GM13977 (cell line): ENCODE measurements at places on chromosomes 13 and 19.
A peak's percentile ranks its signal among the peaks of the same experiment; 100 is the strongest.

DNA sequence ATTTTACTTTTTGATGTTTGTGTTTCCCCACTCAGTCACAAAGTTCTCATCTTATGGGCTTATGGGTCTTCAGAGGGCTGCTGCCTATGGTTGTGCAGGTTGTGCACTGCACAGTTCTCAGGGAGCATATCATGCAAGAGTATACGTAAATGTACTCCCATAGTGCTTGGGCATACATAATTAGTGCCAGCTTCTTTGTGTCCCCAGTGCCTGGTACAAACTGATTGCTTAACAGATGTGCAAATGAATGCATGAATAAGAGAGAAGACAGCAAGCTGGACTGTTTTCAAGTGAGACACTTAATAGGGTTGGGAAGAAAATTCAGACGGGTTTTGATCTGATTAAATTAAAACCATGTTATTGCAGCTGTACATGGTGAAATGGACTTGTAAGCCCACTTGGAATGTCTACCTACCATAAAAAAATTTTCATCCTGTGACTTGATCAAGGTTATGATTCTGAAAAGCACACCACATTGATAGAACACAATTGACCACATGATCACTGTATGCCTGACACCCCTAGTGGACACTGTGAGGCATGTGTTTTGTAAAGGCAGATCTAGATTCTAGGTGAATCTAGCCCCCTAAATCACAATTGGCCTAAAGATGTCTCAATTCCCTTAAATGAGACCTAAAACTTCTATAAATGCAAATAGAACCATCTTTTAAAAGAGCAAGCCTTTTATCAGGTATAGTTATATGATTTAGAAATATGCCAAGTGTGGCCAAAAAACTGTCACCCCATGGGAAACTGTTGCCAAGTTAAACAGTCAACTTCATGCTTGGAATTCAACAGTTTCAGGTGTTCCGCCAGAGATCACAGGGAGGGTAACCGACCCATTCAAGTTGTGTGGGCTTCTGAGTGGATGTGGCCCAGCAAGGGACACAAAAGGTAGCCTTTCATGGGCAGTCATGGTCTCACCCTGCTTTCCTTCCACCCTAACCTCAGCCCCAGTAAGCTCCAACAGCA, 27.9 kb downstream of the FAM124A start:
- DNase-seq: peak; percentile 64

DNA sequence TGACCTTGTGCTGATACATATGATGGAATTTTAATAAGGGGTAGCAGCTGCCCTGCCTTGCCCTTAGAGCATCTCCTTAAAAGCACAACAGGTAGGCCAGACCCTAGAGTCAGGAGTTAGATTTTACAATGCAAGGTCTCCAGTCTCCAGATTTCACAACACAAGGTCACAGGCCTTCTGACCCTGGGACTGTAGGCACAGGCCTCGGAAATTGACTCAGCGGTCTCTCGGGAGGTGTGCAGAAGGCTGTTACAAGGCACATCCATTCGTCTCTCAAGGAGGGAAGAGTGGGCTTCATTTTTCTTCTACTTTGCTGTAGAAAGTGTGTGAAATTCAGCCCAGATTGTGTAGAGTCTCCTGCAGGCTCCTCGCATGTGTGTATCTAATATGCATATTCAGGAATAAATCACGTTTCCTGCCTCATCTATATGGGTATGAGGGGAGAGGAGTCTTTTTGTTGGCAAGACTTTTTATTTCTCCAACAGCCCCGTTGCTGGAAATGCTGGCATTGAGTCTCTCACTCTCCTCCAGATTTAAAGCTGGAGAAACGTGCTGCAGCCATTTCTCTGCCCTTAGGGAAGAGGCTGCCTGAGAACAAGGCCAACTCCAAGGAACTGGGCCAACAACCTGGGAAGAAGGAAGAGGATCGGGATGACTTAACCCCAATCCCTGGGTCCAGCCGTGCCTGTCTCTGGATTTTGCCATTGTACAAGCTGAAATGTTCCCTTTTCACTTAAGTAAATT, 24.5 kb downstream of the UQCRFS1 start:
- no peak for DNase-seq

DNA sequence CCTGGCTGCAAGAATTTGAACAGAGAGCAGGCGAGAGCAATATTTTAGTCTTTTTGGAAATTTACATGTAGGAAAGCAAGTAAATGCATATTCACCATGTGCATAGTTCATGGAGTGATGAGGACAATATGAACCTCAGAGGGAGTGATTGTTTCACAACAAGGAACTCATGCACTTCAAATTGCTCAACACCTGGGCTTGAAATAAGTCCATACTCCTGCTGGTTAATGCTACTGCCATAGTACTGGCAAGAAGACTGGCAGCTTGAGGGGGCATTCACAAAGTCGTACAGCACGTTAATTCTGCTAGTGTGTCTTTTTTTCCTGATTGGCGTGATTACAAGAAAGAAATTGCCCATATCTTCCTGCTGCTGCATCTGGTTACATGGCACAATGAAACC, 267.6 kb downstream of the PCDH17 start:
- DNase-seq: no peak

DNA sequence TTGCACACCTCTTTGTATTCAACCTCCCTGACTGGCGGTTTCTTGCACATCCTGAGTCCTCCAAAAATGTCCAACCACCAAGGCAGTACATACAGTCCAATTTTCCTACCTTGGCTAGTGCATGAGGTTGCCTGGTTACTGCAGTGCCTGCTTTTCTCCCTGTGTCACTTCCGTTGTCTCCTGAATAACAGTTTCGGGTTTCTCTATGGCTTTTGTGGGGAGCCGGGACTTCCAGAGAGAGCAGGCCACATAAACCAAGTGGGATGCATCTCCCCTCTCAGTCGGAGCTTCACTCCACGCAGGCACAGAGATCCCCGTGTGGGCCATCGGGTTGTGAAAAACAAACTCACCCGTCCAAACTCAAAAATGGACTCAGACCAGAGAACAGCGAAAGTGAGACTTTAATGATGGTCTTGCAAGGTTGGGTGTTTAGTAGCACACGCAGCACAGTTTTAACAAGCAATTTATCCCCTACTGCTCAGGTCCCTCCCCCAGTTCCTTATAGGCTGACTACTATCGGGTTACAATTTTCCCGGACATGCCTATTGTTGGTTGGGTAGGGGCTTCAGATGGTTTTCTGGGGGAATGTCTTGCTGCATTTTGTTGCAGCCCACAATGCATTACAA, 173.1 kb downstream of the POU4F1 start:
- no peak for DNase-seq

DNA sequence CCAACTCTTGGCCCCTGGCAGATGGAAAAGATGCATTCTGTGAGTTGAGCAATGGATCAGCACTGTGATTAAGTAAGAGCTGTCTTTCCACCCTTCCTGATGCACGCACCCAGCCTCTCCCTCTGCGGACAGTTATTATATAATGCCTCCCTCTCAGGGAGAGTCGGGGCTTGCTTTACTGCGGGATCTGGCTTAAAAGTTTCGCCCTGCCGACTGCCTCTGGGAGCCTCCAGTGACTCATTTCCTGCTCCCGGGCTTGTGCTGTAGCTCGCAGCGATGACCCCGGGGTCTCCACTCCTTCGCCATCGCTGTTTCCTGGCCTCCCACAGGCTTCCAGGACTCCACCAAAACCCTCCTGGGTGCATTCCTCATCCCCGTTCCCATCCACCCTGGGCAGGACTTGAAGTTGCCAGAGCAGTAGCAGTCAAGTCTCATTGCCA, 107.4 kb upstream of the SLC7A1 start:
- DNase-seq: no peak

DNA sequence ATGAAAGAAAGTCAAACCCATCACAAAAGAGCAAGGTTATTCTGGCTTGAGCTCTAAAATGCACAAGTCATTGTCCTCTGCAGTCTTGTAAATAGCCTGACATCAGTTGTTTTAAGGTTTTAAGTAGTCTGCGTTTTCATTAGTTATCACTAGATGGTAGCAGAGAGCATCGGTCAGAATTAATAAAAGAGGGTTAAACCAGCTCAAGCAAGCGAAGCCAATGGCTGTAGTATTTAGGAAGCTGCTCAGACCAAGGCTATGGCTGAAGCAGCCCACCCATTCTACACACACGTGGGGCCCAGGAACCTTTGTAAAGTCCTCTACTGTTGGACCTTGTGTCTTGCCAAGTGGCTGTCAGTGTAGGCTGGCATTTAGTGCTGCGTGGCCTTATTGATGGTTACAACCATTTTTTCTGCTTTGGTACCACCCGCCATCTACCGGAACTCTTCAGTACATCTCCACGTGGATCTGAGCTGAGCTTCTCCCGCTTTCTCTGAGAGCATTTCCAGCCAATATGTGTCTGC, 13.3 kb upstream of the ZNF57 start:
- DNase-seq: peak; percentile 81

DNA sequence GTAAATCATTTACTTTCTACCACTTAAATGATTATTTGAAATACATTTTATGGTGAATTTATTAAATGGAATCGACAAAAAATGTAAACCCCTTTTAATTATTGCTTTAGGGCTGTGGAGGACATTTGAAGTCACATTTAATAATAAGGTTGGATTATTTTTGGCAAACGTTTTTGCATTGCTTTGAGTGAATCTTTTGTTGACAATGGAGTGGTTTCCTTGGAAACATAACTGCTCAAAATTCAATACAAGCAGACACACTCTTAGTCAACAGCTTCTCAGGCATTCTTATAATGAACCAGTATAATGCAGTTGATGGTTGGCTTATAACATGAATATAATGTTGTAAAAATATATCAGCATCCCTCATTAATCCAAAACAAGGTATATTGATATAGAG, 104.7 kb downstream of the DCLK1 start:
- no peak for DNase-seq

GRCh38 chr13:52454459-52454819, 839 bp upstream of the CKAP2 start:
- peak; percentile 60 for DNase-seq

GRCh38 chr13:112161521-112162301, 94.8 kb downstream of the SOX1 start:
- DNase-seq: no peak

GRCh38 chr19:7516333-7516732, 430 bp downstream of the ZNF358 start:
- peak; percentile 53 for DNase-seq

DNA sequence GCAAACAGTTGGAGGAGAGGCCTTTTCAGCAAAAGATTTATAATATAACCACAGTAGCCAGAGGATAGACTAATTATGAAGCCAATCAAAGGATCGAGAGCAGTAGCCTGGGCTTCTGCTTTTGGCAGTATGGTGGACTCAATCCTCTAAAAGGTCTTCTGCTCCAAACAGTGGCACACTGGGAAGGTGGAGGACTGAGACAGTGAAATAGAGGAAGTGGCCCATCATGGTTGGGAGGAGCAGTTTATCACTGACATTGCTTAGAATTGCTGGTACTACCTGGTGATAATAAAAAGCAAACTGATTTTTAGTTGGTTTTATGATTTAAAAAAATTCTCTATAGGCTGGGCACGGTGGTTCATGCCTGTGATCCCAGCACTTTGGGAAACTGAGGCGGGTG, 20.9 kb upstream of the PLAUR start:
- no peak for DNase-seq

DNA sequence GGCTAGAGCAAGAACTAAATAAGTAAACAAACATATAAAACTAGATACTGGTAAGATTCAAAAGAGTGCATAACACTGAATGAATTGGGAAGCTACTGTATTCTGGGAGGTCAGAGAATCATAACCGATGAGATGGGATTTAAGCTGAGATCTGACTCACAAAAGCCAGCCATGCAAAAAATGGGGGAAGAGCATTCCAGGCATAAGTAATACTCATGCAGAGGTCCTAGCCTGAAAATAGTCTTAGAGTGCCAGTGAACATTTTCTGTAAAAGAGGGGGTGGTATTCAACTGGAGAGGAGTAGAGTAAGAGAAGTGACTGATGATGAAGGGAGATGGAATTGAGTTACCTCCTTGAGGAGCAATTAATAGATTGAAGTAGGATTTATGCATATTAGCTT, 872.0 kb upstream of the GPC6 start:
- no peak for DNase-seq

DNA sequence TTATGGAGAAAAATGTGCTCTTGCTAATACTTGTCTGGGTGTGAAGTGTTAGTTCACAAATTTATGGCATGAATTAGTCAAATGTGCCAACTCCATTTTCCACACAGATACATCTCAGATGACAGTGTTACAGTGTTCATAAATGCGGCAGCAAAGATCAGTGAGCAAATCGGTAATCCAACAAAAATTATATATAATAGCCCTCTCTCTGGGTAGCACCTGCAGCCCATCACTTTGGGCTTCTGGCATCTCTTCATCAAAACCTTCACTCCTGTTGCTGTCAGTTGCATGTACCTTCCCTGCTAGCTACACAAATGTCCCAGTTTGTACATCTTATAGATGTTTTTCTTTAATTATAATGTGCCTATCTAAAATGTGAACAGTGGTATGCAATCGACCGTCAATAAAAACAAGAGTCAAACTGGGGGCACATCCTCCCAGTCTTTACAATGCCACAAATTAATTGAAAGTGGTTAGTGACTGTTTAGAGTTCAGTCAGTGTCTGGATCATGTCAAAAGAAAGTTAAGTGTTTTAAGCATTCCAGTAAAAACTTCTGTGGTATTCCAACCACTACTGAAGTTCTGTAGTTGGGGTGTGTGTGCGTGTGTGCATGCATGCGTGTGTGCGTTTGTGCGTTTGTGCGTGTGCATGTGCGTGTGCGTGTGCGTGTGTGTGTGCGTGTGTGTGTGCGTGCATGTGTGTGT, 448.9 kb downstream of the DCT start:
- DNase-seq: no peak

DNA sequence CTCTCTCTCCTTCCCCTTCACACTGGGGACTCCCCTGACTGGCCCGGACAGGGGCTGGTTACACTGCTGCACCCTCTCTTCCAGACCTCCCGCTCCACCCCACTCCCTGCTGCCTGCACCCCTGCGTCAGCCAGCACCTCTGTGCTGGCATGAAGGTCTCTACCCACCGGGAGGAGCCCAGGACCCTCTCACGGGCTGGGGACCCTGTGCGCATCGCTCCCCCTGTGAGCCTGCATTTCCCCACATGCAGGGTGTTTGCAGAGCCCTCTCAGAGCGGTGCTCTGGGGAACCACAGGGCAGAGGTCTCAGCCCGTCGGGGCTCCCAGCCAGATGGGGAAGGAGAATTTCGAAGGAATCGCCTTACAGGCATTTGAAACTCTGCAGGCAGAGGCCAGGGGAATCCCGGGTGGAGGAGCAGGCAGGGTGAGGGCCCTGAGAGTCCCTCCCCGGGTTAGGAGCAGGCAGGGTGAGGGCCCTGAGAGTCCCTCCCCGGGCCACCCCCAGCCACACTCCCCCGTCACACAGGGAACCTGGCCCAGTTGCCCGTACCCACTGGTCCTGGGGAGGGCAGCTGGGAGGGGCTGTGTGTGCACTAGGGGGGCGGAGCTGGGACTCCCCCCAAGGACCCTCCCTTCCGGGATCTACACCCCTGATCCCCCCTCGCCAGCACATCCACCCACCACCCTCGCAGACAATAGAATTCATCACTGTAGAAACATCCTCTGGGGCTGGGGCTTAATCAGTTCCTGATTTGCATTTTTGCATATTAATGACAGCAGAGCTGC, 16.3 kb upstream of the TCF3 start:
- DNase-seq: peak; percentile 71
